ENCODE measurements at places on chromosomes 16 and 17. TPM values are rescaled to one million over a fixed set of nuclear protein-coding genes. Genes with fewer than 3 reads are reported as not detected.

Gene AARS1
- 180 TPM for total RNA-seq

Gene EMP2
- total RNA-seq, result not detected

Gene KRTAP2-2
- not detected for total RNA-seq

Gene COG4
- total RNA-seq, result 33.5 TPM

Gene SECTM1
- total RNA-seq, result 9.0 TPM

Gene RAB11FIP4
- 41.4 TPM for total RNA-seq

Gene SMTNL2
- not detected for total RNA-seq

Gene TNK1
- 6.9 TPM for total RNA-seq

Gene SLC16A13
- total RNA-seq, result 8.3 TPM

Gene GJC1
- total RNA-seq, result 3.3 TPM

Gene FOXN1
- not detected for total RNA-seq

Gene LIG3
- total RNA-seq, result 42.3 TPM

Gene FAM20A
- not detected for total RNA-seq

Gene CDH16
- not detected for total RNA-seq

Gene ACSF2
- 15.7 TPM for total RNA-seq

Gene CTF1
- total RNA-seq, result 0.18 TPM

Gene RHBDL1
- total RNA-seq, result 0.40 TPM

Gene PMFBP1
- 0.64 TPM for total RNA-seq

Gene RBFOX1
- total RNA-seq, result not detected

Gene KRTAP2-3
- not detected for total RNA-seq

Gene NPIPB6
- 1.7 TPM for total RNA-seq

Gene CDC6
- total RNA-seq, result 171 TPM

Gene KRT37
- total RNA-seq, result not detected

Gene BCL6B
- total RNA-seq, result 0.27 TPM

Gene PIPOX
- total RNA-seq, result 2.1 TPM

Gene PLXDC1
- total RNA-seq, result 2.4 TPM

Measured in activated CD4-positive, alpha-beta T cell treated with anti-CD3 and anti-CD28 coated beads for 36 hours (primary cell).